ENCODE measurements at places on chromosomes 13 and 19.

GRCh38 chr13:91986761-91987483 lies 588.5 kb downstream of the GPC5 start:
- no peak for DNase-seq

DNA sequence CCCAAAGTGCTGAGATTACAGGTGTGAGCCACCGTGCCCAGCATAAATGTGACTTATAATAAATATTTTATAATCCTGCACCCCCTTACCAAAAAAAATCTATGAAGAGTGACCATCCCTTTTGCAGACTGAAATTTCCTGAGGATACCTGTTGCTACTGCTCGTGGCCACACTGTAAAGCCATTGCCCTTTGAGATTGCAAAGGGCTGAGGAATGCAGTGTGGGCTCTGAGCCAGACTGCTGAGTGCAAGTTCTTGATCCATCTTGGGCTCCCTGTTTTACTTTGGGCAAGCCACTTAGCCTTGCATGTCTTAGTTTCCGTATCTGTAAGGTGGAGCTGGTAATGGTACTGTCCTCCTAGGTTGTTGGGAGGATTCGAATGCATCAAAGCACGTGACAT lies 23.4 kb downstream of the SIPA1L3 start:
- no peak for DNase-seq

- no peak for DNase-seq
These were observed 128.1 kb downstream of the TEX29 start for GRCh38 chr13:111448504-111448903.

GRCh38 chr13:96994017-96994857 lies at the start of gene OXGR1:
TSS of gene OXGR1 (minus strand) at chr13:96994476. CDS start at chr13:96987759, 6,717 bp downstream.
- no peak for DNase-seq

DNA sequence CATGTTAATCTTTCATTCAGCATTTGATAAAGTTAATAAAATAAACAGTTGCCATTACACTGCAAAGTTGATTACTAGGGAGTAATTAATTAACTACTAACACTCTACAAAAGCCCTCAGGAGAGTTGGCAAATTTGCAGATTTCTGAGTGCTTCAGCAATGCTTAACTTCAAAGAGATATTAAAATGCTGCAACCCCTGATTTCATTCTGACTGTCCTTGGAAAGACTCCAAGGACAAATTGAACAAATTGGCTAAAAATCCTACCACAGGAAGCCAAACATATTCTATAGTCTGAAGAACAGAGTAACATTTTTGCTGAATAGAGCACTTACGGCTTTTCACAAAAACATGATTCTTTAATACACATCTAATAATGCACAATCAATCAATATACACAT lies 1543.0 kb downstream of the SLITRK5 start:
- DNase-seq: no peak

DNA sequence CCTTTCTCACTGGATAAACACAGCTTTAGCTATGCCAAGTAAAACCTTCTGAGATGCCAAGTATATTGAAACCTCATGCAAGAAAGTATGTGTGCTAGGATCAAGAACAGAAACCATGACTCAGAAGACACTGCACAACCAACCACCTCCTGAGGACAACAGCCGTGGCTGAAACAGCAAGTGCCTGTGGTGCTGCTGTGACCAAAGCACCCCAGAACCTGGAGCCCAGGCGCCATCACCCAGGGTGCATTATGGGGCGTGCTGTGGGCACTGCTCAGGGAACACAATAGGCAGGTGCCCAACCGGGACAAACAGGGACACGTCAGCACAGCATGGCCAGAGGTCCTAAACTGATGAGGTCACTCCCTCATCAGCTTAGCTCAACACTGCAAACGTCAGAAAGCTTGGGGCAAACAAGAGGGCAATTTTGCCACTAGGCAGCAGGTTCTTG lies 101.3 kb upstream of the SLC15A1 start:
- no peak for DNase-seq

- DNase-seq: no peak
These were observed 17.6 kb downstream of the WDFY2 start for GRCh38 chr13:51601601-51602565.

- no peak for DNase-seq
These were observed 351.2 kb downstream of the DNAJC15 start for GRCh38 chr13:43374621-43375020.

GRCh38 chr13:39462428-39462827 lies 140.6 kb downstream of the LHFPL6 start:
- DNase-seq: no peak

DNA sequence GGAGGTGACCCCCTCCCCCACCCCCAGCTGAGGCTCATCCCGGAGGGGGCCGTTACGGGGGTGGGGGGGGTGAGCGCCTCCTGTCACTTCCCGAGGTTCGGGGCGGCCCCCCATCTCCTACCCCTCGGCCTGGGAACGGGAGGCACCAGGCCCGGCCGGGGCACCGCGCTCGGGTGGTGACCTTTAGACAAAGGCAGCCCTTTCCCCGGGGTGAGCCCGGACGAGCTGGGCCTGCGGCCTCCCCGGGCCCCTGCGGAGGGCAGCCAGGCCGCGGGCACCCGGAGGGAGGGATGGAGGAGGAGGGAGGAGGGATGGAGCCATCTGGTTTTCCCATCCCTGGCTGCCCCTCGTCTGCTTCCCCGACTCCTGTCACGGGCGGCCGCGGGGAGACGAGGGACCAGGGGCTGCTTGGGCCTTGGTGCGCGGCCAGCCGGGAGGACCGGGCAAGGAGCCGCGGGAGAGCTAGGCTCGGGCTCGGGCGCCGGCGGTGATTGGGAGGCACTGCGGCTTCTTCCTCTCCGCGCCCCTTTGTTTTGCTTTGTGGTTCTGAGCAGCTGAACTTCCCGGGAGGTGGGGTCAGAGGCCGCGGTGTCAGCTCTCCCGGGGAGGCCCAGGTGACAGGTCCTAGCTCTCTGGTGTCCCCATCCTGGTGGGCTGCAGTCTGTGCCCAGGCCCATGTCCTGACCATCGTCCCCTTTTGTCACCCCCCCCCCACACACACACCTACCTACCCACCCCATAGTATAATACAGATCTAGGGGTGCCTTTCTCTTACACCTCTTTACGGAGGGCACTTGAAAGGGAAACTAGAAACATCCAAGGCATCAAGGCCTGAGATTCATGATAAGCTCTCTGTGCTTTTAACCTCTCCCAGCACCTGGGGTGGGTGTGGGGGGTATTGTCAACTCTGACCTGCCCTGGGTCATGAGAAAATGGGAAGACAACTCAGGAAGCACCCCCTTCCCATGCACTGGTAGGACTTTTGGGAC lies 1.3 kb downstream of the BICRA start:
- DNase-seq: no peak

DNA sequence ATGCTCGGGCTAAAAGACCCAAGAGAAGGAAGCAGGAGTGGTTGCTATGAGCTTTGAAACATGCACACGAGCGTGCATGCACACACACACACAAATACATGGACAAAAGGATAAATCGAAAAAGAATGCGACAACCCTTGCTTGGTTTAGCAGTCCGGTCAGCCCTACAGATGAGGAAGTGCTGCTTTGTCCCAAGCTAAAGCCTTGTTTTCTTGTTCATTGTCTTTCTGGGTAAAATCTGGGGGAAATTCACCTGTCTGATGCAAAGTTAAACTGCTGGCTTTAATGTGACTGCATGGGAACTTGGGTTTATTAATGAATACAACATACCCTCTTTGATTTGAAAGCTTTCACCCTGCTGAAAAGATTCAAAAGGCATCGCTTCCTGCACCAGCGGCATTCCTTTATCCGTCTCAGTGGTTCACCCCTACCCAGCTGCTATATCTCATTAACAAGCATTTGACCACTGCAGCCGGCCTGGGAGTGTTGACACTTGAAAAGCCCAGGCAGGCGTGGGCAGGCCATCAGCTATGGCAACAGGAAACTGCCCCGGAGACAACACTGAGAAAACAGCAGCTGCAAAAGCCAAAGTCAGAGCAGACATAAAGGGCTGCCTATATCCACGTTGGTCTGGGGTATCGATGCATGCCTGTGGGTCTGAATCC lies 301.7 kb downstream of the NDFIP2 start:
- no peak for DNase-seq

GRCh38 chr19:1223018-1223855 lies 14.6 kb downstream of the CBARP start:
- DNase-seq: no peak

DNA sequence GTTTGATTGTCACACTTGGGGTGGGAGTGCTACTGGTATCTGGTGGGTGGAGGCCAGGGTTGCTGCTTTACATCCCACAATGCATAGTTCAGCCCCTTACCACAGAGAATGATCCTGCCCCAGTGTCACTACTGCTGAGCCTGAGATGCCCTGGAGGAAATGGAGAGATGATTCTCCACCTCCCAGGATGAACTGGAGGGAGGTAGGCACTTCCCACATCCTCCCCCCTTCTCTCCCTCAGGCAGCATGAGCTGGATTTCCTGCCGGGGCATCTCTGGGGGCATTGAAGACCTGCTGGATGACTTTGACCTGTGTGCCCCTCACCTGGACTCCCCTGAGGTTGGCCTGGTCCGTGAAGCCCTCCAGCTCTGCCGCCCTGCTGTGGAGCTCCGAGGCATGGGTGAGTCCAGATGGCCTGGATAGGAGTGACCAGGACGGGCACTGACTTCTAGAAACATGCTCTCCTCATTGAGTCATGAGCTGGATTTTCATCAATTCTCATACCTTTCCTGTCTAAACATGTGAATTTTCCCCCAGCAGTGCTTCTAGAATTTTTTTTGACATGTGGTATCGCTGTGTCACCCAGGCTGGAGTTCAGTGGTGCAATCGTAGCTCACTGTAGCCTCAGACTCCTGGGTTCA lies 45.3 kb downstream of the NWD1 start:
- no peak for DNase-seq

GRCh38 chr13:39538816-39539790 lies 63.9 kb downstream of the LHFPL6 start:
- no peak for DNase-seq

DNA sequence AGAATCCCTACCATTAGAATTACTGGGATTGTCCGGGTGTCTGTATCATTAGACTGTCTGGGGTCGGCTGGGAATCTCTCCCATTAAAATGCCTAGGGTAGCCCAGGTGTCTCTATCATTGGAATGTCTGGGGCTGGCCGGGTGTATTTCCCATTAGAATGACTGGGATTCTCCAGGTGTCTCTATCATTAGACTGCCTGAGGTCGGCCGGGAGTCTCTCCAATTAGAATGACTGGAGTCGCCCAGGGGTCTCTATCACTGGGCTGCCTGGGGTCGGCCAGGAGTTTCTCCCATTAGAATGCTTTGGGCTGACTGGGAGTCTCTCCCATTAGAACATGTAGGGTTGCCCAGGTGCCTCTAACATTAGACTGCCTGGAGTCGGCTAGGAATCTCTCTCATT lies 1560.7 kb downstream of the UQCRFS1 start:
- no peak for DNase-seq

- no peak for DNase-seq
These were observed 61.1 kb downstream of the MAP4K1 start for GRCh38 chr19:38556521-38557174.

DNA sequence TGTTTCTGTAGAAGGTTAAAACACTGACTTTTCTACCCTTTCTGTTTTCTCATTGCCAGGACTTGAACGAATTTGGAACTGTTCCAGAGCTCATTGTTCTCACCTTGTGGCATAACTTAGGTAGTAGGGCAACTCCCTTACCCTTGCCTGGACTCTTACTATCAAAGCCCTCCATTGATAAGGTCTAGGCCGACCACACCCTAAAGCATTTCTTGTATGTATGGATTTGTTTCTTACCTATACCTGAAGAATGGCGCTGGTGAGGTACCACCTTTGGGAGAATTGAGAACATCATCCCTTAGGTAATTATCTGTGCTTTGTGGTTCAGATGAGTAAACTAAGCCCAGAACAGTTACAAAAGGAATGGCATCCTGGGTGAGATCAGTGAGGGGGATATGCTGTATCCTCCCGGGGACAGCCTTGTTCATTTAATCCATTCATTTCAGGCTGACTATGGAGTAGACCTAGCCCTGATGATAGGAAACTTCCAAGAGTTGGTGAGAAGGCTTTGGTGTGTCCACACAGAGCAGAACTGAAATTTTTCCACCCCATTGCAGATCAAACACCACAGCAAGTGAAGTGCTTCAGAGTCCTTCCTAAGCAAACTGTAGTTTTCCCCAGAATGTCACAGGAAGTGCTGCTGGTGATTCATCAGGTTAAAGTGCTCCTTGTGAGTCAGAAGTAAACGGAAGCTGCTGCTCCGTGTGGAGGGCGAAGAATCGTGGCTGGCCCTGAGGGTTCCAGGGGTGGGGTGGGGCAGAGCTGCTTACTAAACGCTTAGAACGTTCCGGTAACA lies 113.0 kb downstream of the TEX26 start:
- peak; percentile 61 for DNase-seq

DNA sequence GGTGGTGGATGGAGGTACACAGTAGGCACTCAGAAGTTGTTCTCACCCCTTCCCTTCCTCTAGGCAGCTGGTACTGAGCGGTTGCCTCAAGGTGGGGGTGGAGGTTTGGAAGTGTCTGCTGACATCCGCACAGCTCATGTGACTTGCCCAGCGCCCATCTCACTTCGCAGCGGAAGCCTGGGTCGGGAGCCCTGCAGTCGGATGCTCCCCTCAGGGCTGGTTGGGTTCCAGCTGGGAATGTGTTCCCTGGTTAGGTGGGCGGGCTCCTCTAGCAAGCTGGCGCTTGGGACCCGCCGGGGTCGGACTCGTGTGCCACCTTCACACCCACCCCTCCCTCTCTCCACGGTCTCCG lies 10.2 kb downstream of the PPP1R37 start:
- DNase-seq: no peak

- DNase-seq: no peak
These were observed 1.6 kb upstream of the ZBTB7A start for GRCh38 chr19:4068047-4068966.

DNA sequence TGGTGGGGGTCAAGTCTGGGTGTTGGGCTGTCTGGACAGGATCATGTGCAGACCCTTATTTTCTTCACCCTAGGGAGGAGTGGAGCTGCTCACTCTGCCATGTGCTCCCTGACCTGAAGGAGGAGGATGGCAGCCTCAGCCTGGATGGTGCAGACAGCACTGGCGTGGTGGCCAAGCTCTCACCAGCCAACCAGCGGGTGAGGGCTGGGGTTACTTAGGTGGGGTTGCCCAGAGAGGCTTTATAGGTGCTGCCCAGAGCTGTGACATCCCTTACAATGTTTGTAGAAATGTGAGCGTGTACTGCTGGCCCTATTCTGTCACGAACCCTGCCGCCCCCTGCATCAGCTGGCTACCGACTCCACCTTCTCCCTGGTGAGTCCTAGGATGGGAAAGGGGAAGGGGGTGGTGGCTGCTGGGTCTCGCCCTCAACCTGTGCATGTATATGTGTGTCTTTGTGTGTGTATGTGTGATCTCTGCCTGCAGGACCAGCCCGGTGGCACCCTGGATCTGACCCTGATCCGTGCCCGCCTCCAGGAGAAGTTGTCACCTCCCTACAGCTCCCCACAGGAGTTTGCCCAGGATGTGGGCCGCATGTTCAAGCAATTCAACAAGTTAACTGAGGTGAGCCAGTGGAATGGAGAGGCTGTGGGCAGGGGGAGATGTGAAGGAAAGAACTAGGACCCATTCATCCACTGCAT lies 5.1 kb downstream of the CHMP2A start:
- DNase-seq: no peak

GRCh38 chr19:18736415-18737336 lies 53.2 kb downstream of the CRTC1 start:
- DNase-seq: no peak

- no peak for DNase-seq
These were observed 7.5 kb upstream of the SACS start for GRCh38 chr13:23440821-23441618.

GRCh38 chr19:38470788-38471480 lies 37.4 kb downstream of the RYR1 start:
- DNase-seq: no peak

Data from AML-193 (cell line).